Memory B cell (primary cell): ENCODE measurements at places on chromosomes 16 and 17.
A peak's percentile ranks its signal among the peaks of the same experiment; 100 is the strongest.

DNA sequence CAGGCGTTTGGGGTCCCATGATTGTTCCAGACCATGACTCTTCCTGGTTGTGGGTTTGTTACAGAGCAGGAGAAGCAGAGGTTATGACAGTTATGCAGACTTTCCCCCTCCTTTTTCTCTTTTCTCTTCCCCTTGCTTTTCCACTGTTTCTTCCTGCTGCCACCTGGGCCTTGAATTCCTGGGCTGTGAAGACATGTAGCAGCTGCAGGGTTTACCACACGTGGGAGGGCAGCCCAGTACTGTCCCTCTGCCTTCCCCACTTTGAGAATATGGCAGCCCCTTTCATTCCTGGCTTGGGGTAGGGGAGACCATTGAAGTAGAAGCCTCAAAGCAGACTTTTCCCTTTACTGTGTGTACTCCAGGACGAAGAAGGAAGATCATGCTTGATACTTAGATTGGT lies 7.9 kb upstream of the TACO1 start:
- DNase-seq = no peak

DNA sequence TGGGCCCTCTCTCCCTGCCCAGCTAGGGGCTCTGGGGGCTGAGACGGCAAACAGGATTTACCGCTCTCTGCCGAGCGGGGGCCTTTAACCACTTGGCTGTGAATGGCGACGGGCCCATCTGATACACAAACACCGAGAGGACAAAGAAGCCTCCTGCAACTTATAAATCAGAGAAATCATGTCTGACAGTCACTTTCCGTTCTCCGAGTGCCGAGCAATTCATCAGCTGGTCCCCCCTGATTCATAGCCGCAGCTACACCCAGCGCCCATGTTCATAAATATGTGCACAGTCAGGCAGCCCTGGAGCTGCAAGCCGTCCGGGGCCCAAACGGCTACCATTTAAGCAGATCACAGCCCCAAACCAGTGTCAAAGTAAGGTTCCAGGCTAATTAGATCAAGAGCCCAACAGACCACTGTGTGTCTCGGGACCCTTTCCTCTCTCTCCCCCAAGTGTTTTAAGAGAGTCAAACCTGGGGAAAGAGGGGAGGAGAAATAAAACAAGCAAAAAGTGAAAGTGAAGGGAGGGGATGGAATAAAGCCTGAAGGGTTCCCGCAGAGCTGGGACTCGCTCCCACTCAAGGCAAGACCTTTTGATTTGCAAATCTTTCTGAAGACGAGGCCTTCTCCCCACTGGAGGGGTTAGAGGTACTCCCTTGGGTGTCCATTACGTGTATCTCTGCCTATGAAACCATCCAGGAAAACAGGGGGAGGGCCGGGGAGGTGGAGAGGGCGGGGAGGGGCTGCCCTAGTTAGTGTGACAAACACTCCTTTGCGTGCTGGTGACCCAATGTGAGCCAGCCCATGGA lies 154.7 kb downstream of the C16orf78 start:
- no peak for DNase-seq

DNA sequence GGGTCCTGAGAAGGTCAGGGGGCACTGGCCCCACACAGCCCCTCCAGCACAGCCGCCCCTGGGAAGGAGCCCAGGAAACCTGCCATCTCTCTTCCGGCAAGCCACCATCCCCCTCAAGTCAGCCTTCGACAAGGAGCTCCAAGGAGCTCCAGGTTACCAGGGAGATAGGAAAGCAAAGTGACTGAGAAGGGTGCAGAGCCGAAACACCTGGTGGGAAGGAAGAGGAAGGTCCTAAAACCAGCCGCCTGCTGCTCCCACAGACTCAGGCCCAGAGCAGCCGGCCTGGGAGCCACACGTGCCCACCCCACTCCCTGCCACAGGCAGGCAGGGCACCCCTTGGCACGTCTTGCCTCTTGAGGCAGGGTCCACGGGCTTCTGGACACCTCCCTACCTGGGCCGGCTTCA lies 80.7 kb downstream of the TIMM22 start:
- DNase-seq = no peak

- no peak for DNase-seq
Measured at GRCh38 chr16:79005096-79005495, 595.4 kb downstream of the MAF start.

GRCh38 chr17:27878776-27879562 lies 14.2 kb downstream of the LYRM9 start:
- no peak for DNase-seq

- DNase-seq = no peak
Measured at GRCh38 chr17:49573510-49574322, 2.0 kb upstream of the NXPH3 start.

GRCh38 chr17:57629470-57629869 lies 115.6 kb downstream of the CCDC182 start:
- peak; percentile 45 for DNase-seq

DNA sequence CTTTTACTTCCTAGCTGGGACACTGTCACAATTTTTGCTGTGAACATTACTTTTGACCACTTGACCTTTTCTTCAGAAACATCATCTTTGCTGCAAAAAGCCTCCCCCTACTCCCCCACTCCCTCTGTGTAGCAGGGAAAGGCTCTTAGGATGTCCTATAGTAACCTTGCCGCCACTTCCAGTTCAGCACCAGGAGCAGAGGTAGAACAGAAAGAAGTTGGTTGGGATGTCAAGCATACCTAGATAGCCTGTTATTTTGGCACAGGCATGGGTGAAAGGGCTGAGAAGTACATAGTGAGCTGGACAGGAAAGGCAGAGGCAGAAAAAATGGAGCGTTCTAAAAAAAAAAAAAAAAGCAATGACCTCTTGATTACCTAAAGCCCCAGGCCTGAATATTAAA lies 31.3 kb downstream of the SMIM36 start:
- DNase-seq = no peak

- no peak for DNase-seq
Measured at GRCh38 chr17:28704219-28704858, 7.3 kb downstream of the PROCA1 start.

GRCh38 chr16:3992297-3993051 lies 112.0 kb upstream of the CREBBP start:
- DNase-seq = no peak

DNA sequence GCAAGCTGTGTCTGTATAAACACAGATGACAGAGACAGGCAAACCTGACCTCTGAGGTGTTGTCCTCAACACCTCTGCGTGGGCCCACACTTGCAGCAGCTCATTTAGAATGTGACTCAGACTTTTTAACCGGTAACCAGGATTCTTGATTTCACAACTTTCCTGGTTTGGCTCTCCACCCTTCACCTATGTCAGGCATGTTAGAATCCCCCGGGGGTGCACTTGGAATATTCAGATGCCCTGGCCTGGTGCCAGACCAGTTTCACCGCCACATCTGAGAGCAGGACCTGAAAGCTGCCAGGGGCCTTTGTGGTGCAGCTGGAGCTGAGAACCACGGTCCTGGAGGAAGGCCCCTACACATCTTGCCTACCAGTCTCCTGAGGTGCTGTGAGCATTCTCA lies 4.8 kb downstream of the DHODH start:
- no peak for DNase-seq
